ENCODE measurements at places on chromosomes 12 and 14. TPM values are rescaled to one million over a fixed set of nuclear protein-coding genes. Genes with fewer than 3 reads are reported as not detected.

DNA sequence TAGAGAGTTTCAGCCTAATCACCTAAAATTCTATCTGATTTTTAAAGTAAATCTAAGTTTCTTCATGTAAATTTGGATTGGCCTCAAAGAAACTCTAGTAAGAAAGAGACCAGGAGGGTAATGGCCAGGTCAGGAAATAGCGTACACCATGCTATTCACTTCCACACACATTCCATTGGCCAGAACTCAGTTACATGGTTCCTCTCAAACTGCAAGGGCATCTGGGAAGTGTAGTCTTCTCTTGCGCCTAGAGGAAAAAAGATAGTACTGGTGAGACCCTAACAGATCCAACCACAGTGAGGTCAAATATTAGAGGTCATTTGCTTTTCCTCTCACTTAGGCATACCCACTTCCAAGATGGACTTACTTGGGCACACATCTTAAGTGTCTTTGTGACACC, 39.1 kb downstream of the MBIP start:
- DNase-seq, result no peak

RBP5 gene
- total RNA-seq, result 0.89 TPM

- DNase-seq, result peak; percentile 34
Observed at GRCh38 chr12:24820872-24821271, 128.0 kb downstream of the BCAT1 start.

DNA sequence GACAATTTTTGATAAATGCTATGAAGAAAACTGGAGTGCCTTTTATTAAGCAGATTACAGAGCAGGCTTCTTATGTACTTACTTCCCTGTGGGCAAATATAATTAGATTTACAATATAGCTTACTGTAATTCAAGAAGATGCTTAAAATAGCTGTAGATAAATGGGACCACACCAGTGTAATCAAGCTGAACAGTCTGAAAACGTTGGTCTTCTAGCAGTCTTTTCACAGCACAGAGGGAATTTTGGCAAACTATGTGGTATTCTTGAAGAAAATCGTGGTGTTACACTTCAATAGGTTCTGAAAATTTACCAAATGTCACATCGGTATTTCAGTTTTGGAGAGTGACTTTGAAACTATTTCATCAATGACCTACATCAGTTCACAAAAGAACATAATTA, 47.7 kb downstream of the SLC16A7 start:
- no peak for DNase-seq

GUCY2C gene
- total RNA-seq, result not detected

- no peak for DNase-seq
Observed at GRCh38 chr14:68623307-68623706, 169.6 kb downstream of the ZFP36L1 start.

GRCh38 chr12:46470036-46470627, 97.6 kb upstream of the SLC38A2 start:
- DNase-seq, result no peak

ZNF385A gene
- 7.7 TPM for total RNA-seq

All from left ventricle myocardium superior (tissue), 1 donor.